ENCODE measurements at places on chromosomes 1 and 21.

DNA sequence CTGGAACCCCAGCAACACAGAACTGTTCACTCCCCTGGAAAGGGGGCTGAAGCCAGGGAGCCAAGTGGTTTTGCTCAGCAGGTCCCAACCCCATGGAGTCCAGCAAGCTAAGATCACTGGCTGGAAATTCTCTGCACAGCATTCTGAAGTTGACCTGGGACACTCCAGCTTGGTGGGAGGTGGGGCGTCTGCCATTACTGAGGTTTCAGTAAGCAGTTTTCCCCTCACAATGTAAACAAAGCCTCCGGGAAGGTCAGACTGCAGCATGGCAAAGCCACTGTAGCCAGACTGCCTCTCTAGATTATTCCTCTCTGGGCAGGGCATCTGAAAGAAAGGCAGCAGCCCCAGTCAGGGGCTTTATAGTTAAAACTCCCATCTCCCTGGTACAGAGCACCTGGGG is 59.7 kb downstream of the INKA2 start:
- DNase-seq, result no peak

- no peak for DNase-seq
Observed at GRCh38 chr1:191564275-191564674, 594.0 kb upstream of the RGS18 start.

- DNase-seq, result no peak
Observed at GRCh38 chr1:46522969-46523320, 28.5 kb downstream of the KNCN start.

DNA sequence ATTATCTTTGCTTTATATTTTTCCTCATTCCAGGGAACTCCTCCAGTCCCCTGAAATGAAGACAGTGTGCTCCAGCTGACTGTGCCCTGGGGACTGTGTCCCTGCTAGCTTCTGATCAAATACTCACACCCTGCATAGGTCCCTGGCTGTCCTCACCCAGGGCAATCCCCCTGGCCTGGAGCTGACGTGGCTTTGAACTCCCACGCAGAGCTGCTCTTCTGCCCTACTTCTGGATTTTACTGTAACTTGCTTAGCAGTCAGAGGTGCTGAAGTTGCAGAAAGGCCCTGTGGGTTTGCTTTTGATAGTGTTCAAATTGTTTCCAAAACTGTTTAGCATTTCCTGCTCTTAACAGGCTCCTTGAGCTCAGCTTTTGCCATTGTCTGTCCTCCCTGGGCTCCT is 186.5 kb downstream of the FASLG start:
- DNase-seq, result no peak

GRCh38 chr1:234592240-234592639 is 17.7 kb downstream of the IRF2BP2 start:
- no peak for DNase-seq

DNA sequence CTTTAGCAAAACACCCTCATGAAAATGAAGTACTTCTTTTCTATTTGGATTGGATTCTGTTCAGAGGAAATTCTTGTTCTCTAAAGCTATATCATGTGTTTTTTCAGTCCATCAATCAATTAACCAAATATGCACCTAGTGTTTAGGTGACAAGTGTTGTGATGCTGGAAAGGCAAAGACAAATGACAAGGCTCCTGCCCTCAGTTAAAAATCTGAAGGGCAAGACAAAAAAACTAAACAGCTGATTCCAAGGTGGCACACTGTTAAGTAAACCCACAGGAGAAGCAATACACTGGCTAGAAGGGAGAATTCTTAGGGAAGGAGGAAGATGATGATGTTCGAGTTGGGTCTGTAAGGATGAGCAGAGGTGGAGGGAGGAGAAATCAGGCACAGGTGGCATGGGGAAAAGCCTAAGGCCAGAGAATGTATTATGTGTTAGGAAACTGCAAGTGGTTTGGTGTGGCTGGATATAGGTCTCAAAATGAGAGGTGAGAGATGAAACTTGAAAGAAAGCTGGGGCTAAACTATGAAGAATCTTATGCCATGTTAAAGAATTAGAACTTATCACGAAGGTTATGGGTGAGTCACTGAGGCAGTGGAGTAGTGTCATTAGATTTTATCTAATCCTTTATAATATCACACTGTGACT is 51.8 kb upstream of the GFI1 start:
- no peak for DNase-seq

GRCh38 chr1:209768354-209768774 is 12.5 kb downstream of the TRAF3IP3 start:
- DNase-seq, result no peak

DNA sequence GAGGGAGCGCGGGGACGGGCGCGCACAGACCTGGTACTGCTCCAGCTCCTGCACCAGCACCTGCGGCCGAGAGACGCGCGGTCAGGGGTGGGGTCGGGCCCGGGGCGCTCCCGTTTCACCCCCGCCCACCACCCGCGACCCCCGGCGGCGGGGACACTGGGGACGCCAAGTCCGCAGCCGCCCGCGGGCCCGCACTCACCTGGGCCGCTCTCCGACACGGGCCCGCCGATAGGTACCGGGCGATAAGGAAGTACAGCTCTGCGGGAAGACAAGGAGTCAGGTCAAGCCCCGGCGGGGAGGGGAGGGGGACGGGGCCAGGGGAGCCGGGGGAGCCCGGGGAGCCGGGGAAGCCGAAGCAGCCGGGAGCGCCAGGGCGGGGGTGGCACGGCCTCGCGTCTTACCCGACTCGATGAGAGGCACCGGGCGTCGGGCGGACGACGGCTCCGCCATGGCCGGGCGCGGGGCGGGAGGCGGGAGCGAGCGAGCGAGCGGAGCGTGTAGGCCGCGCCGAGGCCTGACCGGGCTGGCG is 326 bp downstream of the BRWD1 start:
- no peak for DNase-seq
